Activated T-cell treated with anti-CD3 and anti-CD28 coated beads for 24 hours (primary cell): ENCODE measurements at places on chromosomes 4 and X.

GRCh38 chr4:154506253-154506652 is 14.7 kb upstream of the DCHS2 start:
- no peak for DNase-seq

GRCh38 chrX:15349046-15349445 is 13.7 kb upstream of the PIGA start:
- DNase-seq: no peak

DNA sequence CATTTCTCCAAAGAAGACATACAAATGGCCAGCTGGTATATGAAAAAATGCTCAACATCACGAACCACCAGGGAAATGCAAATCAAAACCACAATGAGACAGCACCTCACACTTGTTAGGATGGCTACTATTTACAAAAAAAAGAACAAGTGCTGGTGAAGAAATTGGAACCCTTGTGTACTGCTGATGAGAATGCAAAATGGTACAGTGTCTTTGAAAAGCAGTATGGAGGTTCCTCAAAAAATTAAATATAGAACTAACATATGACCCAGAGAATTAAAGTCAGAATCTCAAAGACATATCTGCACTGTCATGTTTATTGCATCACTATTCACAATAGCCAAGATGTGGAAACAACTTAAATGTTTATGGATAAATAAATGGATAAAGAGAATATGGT is 20.9 kb downstream of the PAGE4 start:
- no peak for DNase-seq

GRCh38 chr4:80586716-80587115 is 251.2 kb downstream of the CFAP299 start:
- no peak for DNase-seq
